Activated T-helper 17 cell treated with anti-CD3 and anti-CD28 coated beads, Interleukin-2, amount 50 U/mL, for 72 hours (primary cell): ENCODE measurements at places on chromosomes 12 and 14. TPM values are rescaled to one million over a fixed set of nuclear protein-coding genes. Genes with fewer than 3 reads are reported as not detected.

The C12orf56 gene
- total RNA-seq, result not detected

The SYNJ2BP gene
- total RNA-seq, result 4.3 TPM

DNA sequence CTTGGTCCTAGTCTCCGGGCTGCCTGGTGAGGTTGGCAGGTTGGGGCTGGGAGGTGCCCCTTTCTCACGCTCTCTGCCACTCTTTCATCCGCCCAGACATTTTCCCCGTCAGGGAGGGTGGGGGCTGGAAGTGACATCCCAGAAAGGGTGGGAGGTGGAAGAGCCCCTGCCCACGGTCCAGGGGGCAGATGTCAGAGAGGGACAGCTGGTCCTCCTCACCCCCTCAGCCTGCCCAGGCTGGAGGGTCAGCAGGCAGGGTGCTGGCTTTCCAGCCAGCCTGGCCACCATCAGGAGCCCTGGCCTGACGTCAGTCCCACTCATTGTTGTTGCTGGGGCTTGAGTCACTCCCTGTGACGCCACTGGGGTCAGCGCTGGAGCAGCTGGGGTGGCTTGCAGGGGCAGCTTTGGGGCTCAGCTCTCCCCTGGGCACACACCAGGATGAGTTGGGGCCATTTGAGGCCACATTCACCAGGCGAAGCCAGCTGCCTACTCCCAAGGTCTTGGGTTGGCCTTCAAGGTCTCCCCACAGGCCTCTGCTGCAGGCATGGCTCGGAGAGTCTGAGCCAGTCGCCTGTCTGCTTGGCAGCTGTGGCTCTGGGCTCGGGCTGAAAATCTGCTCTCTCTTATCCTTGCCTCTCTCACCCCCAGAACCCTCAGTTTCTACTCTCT lies 5.7 kb upstream of the ATG101 start:
- no peak for ATAC-seq
- H3K27me3 ChIP-seq, result no peaks in the 10 kb centered on the region
- no peak overlapping the region for H3K4me3 ChIP-seq

- no peak overlapping the region for H3K27ac ChIP-seq
- H3K36me3 ChIP-seq, result no peaks in the 10 kb centered on the region
- peaks cover 22% of the 10 kb centered on the region for H3K4me1 ChIP-seq
- ATAC-seq, result no peak
Observed at GRCh38 chr12:93243382-93243688, 134.4 kb upstream of the NUDT4 start.

The PMEL gene
- 2.5 TPM for total RNA-seq

- H3K4me1 ChIP-seq, result no peaks in the 10 kb centered on the region
- no peak for ATAC-seq
Observed at GRCh38 chr12:114425031-114425626, 19.2 kb upstream of the TBX5 start.

The ZCRB1 gene
- 60.6 TPM for total RNA-seq

The SMCO2 gene
- total RNA-seq, result not detected

- ATAC-seq, result no peak
- H3K36me3 ChIP-seq, result peaks cover 90% of the 10 kb centered on the region
- no peak overlapping the region for H3K27ac ChIP-seq
- no peak overlapping the region for H3K4me3 ChIP-seq
Observed at GRCh38 chr12:122304924-122305323, 38.6 kb upstream of the VPS33A start.

- ATAC-seq, result no peak
- H3K4me3 ChIP-seq, result no peak overlapping the region
- H3K27me3 ChIP-seq, result peaks cover 13% of the 10 kb centered on the region
- no peaks in the 10 kb centered on the region for H3K4me1 ChIP-seq
Observed at GRCh38 chr14:24984846-24985589, 64.9 kb downstream of the STXBP6 start.

The CCDC197 gene
- not detected for total RNA-seq

DNA sequence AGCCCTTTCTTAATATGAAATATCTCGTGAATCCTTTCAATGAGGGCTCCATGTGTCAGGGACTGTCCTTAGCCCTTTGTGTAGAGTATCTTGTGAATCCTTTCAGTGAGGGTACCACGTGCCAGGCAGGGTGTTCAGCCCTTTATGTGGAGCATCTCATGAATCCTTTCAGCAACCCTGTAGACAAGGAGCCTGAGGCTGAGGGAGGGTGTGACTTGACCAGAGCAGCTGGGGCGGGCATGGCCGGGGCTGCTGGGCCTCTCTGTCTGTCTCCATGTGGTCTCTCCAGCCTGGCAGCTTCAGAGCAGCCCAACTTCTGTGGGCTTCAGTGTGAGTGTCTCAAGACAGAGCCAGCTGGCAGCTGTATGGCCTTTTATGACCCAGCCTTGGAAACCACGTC lies 140.2 kb downstream of the AACS start:
- H3K27me3 ChIP-seq, result peaks cover 35% of the 10 kb centered on the region
- no peaks in the 10 kb centered on the region for H3K36me3 ChIP-seq
- H3K4me3 ChIP-seq, result no peak overlapping the region
- H3K27ac ChIP-seq, result no peak overlapping the region
- ATAC-seq, result no peak
- H3K4me1 ChIP-seq, result no peaks in the 10 kb centered on the region

The DCP1B gene
- 16.9 TPM for total RNA-seq

The FBRSL1 gene
- 34.7 TPM for total RNA-seq
